T-helper 9 cell (primary cell): ENCODE measurements at places on chromosomes 2 and 18.

- no peak for DNase-seq
Measured at GRCh38 chr18:23200756-23201155, 65.5 kb downstream of the CABLES1 start.

- DNase-seq, result no peak
Measured at GRCh38 chr2:75253526-75253925, 54.2 kb upstream of the TACR1 start.

GRCh38 chr2:99701503-99701902 lies 211.7 kb upstream of the REV1 start:
- DNase-seq, result no peak

GRCh38 chr2:54524226-54524991 lies 68.3 kb downstream of the SPTBN1 start:
- DNase-seq, result no peak

- no peak for DNase-seq
Measured at GRCh38 chr18:75492852-75493251, 65.3 kb upstream of the SMIM21 start.

- no peak for DNase-seq
Measured at GRCh38 chr18:75016025-75016717, 192.8 kb downstream of the PTGR3 start.

DNA sequence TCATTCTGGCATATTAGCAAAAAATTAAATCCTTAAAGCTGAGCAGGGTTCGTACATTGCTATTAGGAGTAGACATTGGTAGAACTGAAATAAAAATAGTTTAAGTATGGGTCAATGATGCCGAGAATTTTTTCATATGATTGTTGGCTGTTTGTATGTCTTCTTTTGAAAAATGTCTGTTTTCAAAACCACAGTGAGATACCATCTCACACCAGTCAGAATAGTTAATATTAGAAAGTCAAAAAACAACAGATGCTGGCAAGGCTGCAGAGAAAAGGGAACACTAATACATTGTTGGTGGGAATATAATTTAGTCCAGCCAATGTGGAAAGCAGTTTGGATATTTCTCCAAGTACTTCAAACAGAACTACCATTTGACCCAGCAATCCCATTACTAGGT lies 410.8 kb upstream of the TRIB2 start:
- no peak for DNase-seq

DNA sequence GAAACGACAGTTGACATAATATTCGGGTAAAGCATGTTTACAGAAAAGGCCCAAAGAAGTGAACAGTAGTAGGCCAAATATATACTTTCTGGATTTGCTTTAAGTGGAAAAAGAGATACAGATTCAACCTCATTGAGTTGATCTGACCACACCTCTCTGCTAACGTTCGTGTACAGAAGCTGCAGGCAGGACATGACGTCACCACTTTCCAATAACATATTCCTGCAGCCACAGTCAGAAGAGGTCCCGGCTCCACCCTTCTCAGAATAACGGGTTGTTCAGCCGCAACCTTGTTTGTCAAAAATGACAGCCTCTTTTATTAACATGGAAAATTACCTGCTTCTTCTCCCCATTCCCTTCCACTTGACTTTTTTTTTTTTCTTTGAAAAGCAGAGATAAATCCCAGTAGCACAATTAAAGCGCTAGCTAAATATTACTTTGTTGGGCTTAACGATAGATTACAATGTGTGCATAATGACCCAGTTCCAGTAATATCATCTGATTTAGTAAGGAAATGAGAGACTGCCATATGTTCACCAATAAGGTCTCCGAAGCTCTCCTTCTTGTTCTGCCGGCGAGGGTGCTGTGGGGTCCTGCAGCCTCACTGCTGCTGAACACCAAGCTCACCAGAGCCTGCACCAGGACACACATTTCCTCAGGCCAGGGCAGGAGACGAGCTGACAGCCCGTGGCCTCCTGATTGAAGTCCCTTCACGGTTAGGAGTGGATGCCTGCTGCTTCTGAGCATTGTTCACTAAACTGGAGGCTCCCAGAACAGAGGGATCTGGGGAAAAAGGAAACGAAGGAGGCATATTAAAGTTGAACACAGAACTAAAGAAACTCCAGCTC lies 451.0 kb upstream of the SALL3 start:
- no peak for DNase-seq

- DNase-seq, result no peak
Measured at GRCh38 chr2:122634256-122634655, 878.8 kb downstream of the TSN start.

- no peak for DNase-seq
Measured at GRCh38 chr2:205995260-205995659, 90.7 kb downstream of the INO80D start.

- no peak for DNase-seq
Measured at GRCh38 chr2:122507261-122507660, 751.8 kb downstream of the TSN start.

GRCh38 chr2:70995426-70995729 lies 705 bp upstream of the TEX261 start:
- peak; percentile 41 for DNase-seq

DNA sequence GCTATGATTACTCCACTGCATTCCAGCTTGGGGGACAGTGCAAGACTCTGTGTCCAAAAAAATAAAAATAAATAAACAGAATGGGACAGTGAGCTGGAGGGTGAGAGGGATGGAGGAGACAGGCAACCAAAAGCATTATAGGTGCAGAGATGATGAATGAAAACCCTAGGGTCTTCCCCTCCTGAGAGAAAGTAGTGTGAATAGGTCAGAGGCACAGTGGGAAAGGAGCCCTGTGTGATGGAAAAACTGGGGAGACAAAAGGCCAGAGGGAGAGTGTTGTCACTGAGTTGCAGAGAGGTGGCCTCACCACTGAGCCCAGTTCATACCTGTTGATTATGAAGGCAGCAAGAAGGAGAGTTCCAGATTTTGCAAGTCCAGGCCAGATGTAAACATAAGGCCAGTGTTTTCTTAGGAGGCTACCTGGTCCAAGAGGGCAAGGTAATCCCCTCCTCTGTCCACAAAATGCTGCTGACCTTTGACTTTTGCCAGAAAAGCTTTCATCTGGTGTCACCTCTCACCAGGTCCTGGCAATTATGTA lies 17.6 kb upstream of the AGFG1 start:
- DNase-seq, result no peak

DNA sequence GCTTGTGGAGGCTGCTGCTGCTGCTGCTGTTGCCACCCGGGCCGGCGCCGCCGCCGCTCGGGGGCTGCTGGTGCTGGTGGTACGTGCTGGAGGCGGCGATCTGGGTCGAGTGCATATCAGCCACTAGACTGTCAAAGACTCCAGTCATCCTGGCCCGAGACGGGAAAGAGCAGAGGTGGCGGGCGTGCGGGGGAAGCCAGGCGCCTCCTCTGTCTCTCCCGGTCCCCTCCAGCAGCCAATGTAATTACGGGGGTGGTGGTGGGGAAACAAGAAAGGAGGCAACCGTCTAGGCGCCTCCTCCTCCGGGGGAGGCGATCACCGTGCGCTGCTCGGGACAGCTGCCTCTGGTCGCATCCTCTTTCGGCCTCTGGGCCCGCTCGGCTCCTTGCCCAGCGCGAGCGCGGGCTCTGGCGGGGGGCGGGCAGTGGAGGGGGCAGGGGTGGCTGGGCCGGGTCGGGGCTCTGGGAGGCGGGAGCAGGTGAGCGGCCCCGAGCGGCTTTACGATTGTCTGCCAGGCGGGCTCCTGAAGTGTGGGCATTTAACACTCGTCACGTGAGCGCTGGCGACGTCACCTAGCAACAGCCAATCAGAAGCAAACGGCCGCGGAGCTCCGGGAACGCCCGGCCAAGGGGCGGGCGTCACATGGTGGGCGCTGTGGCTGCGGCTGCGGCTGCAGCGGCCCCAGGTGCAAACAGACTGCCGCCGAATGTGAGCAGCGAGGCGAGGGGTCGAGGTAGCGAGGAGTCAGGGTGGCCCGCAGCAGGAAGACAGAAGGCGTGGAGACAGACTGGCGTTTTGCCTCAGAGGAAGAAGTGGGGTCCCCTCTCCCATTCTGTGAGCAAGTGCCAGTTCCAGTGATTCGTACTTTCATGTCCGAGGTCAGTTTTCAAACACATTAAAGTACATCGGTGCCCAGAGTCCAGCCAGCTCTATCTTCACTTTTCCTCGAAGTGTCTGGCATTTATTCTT lies at the start of gene DLX2:
Gene DLX2 (minus strand): TSS at position 510 of the 969 bp plus-strand sequence. CDS start 362 bp downstream, at position 148.
- DNase-seq, result peak; percentile 47

- peak; percentile 28 for DNase-seq
Measured at GRCh38 chr2:104849618-104850141, 4.2 kb upstream of the POU3F3 start.

DNA sequence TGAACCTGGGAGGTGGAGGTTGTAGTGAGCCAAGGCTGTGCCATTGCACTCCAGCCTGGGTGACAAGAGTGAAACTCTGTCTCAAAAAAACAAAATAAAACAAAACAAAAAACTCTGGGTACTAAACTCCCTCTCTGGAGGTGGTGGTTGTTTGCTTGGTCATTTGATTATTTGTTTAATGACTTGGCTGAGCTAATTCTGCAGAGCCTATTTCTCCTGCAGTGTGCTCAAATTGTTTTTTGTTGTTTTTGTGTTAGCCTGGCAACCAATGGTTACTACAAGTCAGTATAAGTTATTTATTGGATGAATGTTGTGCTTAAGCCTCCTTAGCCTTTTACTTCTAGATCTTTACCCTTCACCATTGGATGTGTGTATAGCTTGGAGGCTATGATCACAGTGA lies 387.5 kb downstream of the ADCYAP1 start:
- DNase-seq, result no peak

DNA sequence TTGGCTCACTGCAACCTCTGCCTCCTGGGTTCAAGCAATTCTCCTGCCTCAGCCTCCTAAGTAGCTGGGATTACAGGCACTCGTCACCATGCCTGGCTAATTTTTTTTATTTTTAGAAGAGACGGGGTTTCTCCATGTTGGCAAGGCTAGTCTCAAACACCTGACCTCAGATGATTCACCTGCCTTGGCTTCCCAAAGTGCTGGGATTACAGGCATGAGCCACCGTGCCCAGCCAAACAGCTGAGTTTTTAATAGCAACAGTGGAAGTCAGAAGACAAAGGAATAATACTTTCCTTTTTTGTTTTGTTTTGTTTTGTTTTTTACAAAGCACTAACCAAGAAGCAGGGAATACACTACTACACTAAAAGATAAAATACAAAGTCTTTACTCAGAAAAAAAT lies 16.9 kb downstream of the GPR75 start:
- no peak for DNase-seq

- no peak for DNase-seq
Measured at GRCh38 chr2:26568076-26568890, 72.9 kb downstream of the CIB4 start.

GRCh38 chr2:133668547-133668946 lies 100.3 kb upstream of the NCKAP5 start:
- DNase-seq, result no peak

GRCh38 chr2:235543851-235544688 lies 50.2 kb downstream of the AGAP1 start:
- DNase-seq, result no peak

DNA sequence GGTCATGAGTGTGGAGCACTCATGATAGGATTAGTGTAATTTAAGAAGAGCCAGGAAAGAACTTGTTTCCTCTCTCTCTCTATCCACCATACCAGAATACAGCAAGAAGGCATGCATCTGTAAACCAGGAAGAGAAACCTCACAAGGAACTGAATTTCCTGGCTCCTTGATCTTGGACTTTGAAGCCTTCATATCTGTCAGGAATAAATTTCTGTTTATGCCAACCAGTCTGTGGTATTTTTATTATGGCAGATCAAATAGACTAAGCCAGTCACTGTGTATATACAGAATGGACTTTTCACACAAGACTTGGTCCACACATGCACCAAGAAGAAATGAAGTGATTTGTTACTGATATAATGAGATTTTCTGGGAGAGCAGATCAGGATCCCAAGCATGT lies 930.1 kb upstream of the TMEFF2 start:
- no peak for DNase-seq

GRCh38 chr2:120761911-120762310 lies 26.2 kb downstream of the GLI2 start:
- no peak for DNase-seq

DNA sequence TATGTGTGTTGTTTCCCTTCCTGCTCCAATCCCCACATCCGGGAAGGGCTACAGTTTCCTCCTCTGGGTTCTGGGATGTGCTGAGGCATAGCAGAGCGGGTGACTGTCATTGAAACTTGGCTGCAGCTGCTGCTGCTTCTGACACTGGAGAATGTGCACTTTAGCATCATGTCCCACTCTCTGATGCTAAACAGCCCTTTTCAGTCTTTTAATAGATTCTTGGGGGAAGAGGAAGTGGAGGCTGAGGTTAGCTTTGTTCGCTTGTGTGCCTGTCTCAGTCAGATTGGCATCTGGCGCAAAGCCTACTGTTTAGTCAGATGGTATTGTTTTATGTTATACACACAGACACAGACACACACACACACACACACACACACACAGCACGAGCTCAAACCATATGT lies 136.5 kb upstream of the RND3 start:
- DNase-seq, result no peak

DNA sequence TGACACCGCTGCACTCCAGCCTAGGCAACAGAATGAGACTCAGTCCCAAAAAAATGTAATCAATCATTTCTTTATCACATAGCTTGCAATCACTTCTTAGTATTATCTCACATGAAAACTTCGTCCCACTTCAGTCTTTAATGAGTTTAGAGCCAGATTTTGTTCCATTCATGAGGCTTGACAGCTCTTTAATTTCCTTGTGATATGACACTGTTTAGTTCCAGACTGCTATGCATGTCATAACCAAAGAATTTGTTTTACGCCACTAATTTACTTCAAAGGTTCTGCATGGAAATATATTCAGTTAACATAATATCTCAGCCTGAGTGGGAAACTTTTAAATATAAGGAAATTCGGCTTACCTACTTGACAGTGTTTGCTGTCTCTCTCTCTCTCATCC lies 113.1 kb downstream of the ZNF532 start:
- no peak for DNase-seq

DNA sequence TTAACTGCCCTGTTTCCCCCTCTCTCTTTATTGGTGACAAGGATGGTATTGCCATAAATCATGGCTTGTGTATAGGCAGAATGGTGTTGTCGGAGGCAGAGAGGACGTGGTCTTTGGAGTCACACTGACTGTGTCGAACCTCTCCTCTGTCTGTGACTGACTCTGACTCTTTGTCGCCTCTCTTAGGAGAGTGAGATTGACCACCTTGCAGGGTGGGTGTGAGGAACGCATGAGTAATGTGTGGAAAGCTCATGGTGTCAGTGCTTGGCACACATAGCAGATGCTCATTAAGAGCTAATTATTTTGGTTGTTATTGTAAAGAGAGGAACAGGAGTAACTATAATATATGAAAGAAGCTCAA lies 145.6 kb downstream of the TTC27 start:
- no peak for DNase-seq

DNA sequence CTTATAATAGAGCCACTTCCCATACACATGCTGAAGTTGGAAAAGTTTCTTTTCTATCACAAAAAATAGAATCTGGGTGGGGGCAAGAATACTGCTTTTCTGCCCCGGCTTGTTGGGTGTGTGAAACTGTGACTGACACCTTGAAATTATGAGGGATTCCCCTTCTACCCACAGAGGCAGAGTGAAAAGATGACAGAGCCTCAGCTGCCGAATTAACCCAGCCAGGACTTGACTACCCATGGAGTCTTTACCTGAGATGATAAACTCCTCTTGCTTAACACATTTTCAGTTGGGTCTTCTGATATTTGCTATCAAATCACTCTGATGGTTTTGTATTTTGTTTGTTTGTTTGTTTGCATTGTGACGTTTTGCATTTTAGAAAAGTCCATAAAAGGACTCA lies 66.0 kb upstream of the PMAIP1 start:
- DNase-seq, result no peak
